Mesenteric fat pad (tissue), 1 donor: ENCODE measurements at places on chromosomes 16 and 17. TPM values are rescaled to one million over a fixed set of nuclear protein-coding genes. Genes with fewer than 3 reads are reported as not detected.

- DNase-seq = no peak
Observed at GRCh38 chr16:78882751-78883150, 717.8 kb downstream of the MAF start.

DNA sequence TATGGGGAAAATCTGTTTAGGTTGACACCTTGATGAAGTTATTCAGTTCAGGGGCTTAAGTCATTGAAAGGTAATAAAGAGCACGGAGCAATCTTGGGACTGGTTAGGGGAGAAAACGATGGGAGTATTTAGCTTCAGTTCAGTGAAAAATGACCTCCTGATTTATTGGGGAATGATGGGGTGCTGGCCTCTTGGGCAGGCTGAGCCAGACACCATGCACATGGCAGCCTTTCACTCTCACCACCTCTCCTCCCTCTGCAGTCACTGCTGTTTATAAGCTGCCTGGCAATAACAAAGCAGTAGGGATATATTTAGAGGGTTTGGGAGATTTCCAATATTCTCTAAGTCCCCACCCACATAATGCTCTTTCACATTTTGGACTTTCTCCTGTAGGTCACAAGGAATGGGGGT, 140.5 kb upstream of the HS3ST2 start:
- DNase-seq = no peak

DNA sequence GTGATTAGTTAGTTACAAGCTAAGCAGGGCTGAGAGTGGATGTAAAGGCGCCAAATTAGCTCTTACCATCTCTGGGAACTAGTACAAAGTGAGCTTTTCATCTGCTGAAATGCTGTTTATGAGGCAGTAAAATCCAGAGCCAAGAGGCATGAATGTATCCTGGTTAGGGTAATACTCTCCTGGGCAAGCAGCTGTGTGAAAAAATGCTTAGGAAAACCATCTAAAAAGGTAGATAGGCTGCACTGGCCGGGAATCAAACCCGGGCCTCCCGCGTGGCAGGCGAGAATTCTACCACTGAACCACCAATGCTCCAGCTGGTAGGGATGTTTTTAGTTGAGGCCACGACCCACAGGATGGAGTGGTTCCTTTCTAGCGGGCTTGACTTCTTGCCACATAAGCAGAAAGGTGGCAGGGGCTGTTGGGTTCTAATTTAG, 23.0 kb downstream of the VAC14 start:
- DNase-seq = no peak

DNA sequence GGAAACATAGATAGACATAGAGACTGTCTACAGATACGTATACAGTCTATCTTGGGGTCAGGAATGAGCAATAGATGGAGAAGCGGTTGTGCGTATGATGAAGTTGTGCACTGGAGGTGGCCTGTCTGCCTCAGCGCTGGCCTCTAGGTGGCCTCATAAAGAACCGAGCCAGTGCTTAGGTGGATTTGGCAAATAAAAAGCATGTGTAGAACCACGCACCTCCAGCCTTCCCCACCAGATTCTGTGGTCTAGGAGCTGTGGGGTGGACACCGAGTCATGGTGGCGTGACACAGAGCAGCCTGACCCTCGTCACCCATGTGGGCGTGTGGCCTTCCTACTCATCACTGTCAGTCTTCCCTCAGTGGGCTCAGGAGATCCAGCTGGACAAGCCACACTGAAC, 34.0 kb downstream of the PGS1 start:
- DNase-seq = no peak

DNA sequence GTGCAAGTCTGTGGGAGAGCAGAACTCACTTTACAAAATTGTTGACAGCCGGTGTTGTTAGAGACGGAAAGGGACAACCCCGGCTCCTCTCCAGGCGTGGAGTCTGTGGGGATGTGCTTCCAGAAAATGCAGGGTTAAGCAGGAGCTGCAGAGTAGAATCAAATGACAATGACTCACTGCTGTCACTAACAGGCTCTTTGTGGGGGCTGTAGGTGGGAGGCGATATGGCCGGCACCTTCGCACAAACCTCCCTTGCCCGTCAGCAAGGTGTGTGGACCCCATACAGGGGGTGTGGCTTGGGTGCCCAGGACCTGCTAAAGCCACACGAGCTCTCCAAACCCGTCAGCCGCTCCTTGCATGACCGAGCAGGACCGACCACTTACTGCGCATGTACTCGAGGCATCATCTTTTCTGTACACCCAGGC, 5.8 kb downstream of the PDK2 start:
- no peak for DNase-seq

- no peak for DNase-seq
Observed at GRCh38 chr17:55327225-55328088, 62.7 kb downstream of the HLF start.

- no peak for DNase-seq
Observed at GRCh38 chr16:30064729-30065101, 845 bp upstream of the ALDOA start.

The TBC1D3G gene
- not detected for total RNA-seq

The INCA1 gene
- 0.71 TPM for total RNA-seq

DNA sequence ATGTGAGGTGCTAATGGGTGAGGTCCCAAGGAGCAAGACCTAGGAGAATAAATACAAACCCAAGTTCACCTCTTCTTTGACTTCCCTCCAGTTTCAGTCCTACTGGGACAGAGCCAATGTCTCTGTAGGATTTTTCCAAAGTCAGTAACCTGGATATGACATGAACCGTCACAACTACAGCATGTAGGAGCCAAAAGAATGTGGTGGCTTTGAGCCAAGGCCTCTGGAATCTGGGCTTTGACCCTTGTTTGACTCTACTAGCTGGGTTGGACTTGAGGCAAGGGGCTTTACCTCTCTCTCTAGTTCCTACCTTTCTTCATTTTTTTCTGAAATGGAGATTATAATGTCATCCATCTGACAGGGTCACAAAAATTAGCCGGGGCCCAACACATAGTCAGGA, 91.4 kb downstream of the CACNG3 start:
- DNase-seq = no peak

DNA sequence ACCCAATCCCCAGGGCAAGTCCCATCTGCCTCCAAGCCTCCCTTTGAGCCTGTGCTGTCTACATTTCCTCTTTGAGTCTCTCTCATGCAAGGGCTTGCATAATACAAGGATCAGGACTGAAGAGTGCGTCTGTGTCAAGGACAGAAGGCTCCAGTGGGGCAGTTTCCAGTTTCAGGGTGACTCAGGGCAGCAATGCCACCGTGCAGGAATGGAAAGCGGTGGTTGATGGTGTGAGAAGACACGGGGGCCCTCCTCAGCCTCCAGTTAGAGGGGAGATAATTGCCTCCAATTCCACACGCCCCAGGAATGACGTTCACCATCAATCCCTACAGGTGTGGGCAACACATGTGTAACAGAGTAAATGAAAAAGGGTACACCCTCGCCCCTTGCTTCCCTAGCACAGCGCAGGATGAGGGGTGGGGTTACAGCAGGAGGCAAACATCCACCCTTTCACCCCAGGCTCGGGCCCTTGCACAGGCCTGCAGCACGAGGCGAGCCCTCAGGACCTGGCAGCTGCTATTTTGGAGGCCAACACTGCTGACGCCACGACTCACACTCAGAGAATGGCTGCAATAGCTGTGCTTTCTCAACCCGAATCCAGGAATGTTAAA, 24.8 kb upstream of the SLC25A19 start:
- DNase-seq = no peak

The JPH3 gene
- 0.16 TPM for total RNA-seq

DNA sequence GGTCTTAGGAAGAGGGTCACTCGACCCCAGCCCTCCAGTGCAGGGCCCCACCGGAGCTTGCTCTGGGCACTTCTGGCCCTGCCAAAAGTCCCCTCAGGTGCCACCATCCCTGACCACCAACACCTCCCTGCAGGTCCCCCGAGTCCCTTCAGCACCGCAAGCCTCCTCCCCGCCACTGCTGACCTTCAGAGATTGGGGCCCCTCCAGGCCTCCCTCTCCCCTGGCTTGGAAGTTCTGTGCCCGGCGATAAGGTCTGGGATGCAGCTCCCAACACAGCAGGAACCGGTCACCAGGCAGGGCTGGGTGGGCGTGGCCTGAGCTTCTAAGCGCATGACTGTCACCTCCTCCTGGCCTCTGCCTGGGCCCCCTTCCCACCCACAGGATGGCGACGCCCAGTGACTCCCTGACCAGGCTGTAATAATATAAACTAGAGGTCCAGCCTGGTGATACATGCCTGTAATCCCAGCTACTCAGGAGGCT, 11.2 kb downstream of the PIEZO1 start:
- DNase-seq = no peak

The SPN gene
- 2.9 TPM for total RNA-seq

GRCh38 chr17:37256627-37257026, 119.2 kb upstream of the C17orf78 start:
- DNase-seq = no peak

- no peak for DNase-seq
Observed at GRCh38 chr16:15954814-15955151, 5.4 kb downstream of the ABCC1 start.

DNA sequence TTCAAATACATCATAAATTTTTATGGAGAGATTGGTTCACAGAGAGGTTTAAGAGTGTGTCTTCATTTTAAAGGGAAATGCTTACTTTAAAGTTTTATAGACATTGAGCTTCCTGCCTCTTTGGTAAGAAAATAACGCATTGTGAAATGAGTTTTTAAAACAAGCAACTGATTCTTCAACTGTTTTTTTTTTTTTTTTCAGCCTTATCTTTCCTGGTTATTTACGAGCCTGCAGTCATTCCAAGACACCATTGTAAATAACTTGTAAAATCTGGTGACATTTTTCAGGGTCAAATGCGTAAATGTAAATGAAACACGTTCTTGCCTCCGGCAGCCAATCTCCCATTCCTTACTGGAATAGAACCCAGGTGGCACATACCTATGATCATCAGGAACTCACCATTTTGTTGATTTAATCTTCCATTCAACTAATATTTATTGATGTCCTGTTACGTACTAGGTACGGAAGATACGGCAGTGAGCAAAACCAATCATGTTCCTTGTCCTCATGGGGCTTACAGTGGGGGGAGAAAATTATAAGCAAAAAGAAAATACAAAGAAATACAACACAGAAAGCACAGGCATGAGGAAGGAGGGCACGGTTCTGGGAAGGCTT, 33.2 kb upstream of the CDYL2 start:
- no peak for DNase-seq

GRCh38 chr16:9048302-9048700, 43.1 kb upstream of the HAPSTR1 start:
- no peak for DNase-seq

The KIF2B gene
- not detected for total RNA-seq

The STH gene
- not detected for total RNA-seq

- no peak for DNase-seq
Observed at GRCh38 chr16:8776129-8776584, 21.3 kb downstream of the TMEM186 start.

- DNase-seq = peak; percentile 67
Observed at GRCh38 chr17:49696233-49696761, 11.5 kb downstream of the SLC35B1 start.

The GDPD3 gene
- 4.3 TPM for total RNA-seq

DNA sequence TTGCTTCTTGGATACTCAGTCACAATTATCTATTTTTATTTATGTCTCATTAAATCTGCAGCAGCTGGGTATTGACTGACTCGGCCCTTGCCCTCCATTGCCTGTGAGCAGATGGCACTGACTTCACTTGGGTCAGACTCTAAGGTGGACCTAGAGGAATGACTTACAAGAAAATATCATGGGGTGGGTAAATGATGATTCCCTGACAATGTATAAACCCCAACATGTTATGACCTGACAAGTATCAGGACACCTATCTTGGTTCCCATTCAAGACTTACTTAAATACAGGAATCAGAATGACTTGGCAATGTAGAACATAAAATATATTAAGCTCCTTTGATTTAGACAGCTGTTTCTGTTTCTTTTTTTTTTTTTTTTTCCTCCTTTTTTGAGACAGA, 953.5 kb downstream of the CDH11 start:
- no peak for DNase-seq

DNA sequence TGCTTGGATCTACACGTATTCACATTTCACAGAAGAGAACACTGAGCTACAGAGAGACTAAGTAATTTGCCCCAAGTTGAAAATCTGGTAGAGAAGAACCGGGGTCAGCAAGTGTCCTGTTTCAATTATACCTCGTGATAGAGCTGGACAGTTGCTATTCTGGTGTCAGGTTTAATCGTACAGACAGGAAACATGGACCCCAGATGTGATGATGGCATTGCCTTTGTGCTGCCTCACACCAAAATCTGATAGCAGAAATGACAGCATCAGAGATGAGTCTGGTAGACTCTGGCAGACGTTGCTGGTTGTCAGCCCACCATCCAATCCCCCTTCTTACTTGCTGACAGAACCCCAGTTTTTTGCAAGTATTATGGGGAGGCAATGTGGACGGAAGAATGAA, 112.1 kb upstream of the FOXF1 start:
- no peak for DNase-seq

DNA sequence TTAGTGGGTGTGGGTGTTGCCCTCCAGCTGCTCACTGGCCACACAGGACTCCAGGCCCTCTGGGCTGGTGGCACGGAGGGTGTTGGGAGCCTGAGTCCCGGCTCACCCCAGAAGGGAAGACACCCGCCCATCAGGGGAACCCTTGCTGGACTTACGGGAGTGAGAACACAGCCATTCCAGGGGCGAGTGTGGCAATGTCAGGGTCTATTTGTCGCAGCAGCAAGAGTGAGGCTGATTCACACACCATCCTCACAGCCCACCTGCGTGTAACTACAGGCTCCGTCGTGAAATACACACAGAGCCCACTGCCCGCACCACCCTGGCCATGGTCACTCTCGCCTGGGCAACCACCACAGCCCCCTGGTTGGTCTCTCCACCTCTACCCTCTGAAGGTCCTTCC, 17.8 kb upstream of the AATK start:
- no peak for DNase-seq

The MT4 gene
- not detected for total RNA-seq

GRCh38 chr17:53032861-53033271, 789.9 kb upstream of the KIF2B start:
- no peak for DNase-seq

- peak; percentile 91 for DNase-seq
Observed at GRCh38 chr17:57954397-57955182, 622 bp downstream of the CUEDC1 start.

DNA sequence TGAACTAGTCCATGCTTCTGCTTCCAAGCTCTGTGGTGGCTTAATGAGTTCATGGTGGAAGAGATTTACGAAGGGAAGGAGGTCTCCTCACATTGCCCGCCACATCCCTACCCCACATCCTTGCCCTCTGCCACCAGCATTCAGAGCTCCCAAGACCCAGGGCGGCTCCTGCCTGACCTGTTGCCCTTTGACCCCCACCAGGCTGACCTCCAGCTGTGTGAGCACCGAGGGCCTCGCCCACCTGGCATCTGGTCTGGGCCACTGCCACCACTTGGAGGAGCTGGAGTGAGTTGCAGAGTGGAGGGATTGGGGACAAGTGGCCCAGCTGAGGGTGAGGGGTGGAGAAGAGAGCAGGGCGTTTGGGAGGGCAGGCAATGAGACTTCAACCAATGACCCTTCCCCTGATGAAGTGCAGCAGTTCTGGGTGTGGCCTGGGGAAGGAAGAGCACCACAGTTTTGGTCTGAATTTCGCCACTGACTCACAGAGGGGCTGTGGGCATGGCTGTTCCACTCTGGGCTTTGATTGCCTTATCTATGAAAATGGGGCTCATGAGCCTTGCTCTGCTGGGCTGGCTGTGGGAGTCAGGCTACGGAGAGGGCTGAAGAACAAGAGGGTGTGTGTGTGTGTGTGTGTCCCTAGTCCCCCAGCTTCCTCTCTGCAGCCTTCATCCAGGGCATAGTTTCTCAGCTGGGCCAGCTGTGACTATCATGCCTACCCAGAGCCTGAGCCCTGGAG, 22.6 kb upstream of the CPNE2 start:
- DNase-seq = no peak

The SGSM2 gene
- total RNA-seq = 35.6 TPM

GRCh38 chr17:41015454-41015853, 6.5 kb upstream of the KRTAP3-1 start:
- DNase-seq = no peak

The NPIPB8 gene
- 1.9 TPM for total RNA-seq

The KRTAP1-5 gene
- not detected for total RNA-seq

The GLTPD2 gene
- not detected for total RNA-seq
